Islet precursor cell (in vitro differentiated cells): ENCODE measurements at places on chromosomes 4 and X.

DNA sequence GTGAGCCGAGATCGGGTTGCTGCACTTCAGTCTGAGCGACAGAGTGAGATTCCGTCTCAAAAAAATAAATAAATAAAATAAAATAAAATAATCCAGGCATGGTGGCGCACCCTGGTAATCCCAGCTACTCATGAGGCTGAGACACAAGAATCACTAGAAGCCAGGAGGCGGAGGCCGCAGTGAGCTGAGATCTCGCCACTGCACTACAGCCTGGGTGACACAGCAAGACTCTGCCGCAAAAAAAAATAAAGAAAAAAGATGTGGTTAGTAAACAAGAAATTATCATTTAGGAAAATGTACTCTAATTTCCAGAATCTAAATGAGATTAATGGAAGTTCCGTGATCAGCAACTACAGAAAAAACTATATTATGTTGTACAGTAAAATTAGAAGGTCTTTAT, 14.5 kb upstream of the LRBA start:
- no peak for DNase-seq

GRCh38 chr4:11624370-11624769, 195.7 kb upstream of the HS3ST1 start:
- DNase-seq = no peak

DNA sequence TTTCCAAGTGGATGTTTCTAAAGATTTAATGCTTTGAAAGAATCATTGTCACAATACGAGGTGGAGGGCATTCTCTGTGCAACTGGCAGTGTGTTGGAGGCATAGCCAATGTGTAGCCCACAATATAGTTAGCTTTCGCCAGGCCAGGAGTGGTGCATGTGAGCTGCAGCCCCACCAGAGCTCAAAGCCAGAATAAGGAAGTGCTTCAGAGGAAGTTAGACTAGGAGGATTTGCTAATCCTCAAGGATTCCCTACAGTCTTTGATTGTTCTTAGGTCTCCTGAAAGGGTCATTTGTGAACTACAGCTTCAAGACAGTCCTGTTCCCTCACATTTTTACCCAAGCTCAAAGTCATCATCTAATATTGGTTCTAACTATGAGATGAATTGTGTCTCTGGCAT, 16.4 kb downstream of the TRPC5OS start:
- no peak for DNase-seq

DNA sequence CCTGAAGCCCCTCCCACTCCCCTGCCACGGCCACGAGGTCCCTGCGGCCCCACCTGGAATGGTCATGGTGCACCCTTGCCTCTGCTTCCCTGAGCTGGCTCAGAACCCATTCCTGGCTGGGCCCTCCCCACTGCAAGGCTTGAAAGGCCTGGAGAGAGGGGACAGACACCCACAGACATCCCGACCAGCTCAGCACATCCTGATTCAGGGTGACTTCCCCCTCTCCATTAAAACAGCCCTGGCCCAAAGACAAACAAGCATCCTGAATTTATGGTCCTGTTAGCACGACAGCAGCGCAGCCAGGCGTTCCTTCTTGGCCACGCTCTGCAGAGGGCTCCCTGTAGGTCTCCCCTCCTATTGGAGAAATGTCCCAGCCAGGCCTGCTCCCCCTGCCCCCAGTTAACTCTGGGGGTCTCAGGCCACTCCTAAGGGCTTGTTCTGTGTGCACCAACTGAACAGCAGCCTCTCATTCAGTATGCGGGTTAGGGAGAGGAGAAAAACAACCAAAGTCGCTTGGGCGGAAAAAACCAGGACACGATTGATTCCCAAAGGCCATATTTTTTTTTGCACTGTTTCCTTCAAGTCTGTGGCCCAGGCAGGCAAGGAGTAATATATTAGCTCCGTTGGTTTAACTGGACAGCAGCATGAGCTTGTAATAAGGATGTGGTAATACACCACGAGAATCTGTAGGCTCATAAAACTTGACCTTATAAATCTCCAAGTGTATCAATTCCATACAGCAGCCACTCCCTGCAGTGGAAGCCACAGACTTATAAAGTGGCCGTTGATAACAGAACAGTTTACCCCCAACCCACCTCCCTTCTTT, 106.7 kb upstream of the MSX1 start:
- DNase-seq = no peak

DNA sequence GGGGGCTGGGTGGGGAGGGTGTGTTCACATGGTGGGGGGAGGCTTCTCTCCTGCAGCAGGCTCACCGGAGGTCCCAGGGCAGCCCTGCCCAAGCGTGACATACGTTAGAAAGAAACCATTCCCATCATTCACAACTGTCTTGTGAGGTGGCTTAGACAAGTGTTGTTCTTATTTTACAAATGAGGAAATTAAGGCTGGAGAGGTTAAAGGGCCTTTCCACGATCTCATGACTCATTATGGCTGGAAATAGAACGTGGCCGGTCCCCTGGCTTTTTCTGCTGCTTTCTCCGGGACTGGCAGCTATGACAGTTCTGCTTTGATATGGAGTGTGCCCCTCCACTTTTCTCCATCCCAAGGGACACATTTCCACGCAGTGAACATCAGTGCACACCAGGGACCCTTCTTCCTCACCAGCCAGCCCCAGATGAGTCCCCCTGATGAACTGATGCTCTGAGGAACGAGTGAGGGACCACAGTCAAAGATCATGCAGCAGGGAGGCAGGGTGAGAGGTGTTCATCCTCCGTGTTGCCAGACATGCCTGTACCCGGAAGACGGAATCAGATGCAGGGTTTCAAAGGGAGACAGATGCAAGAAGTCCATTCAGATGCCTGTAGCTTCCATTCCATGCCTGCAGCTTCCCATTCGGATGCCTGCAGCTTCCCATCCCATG, 64.0 kb upstream of the ACSL1 start:
- DNase-seq = no peak

DNA sequence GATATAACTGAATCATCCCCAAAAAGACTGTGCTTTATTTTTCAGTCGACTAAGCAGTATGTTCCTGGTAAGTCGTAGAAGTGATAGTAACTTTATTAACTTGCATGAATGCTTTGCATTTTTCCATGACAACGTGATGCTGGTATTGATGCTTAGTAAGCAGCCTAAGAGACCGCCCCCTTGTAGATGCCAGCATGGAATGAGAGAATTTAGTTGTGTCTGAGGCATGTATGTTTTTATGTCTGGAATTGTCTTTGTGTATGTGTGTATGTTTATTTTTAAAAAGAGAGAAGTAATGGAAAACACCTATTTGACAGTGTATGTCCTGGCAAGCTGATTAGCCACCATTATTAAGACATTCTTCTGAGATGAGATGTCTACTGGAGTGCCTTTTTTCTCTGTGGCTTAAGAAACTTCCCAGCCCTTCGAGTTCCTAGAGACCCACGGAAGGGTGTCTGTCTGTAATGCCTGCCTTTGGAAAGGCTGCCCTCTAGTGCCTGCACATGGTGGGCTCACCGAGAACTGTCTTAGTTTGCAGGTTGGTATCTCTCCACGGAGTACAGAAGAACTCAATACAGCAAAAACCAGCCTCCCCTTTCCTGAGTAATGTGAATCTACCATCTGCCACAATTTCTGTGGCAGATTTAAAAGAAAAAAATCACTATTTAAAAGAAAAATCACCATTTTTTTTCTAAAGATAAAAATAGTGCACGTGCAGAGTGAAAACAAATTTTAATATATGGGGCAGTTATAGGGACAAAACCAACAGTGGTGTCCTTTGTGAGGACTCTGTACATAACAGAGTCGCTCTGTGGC, 85.9 kb downstream of the AASDH start:
- peak; percentile 93 for DNase-seq

DNA sequence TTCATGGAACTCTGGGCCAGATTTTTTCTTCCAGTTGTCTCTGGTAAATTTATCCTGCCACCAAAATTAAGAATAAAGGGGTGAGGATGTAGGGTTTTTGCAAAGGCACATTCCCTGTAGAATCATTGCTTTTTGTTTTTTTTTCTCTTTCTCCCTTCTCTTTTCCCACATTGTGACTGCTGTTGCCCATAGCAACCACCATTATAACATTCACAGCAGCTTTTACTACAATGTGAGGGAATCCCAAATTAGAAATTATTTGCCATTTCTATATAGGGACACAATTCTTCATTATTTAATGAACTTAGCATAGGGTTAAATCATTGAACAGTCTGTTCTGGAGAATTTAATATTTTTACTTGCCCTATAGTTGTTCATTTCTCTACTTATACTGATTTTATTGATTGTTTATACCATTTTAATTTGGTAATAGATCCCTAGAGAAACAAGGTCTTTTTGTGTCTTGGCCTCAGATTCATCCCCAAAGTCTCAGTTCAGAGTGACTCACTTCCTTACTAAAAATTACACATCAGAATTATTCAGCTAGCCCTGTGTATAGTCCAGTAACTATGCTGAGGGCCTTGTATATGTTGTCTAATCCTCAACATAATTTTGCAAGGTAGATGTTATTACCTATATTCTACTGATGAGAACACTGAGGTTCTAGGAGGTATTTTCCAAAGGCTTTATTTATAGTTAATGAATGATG, 80.8 kb upstream of the ANK2 start:
- no peak for DNase-seq

GRCh38 chr4:4521136-4521535, 20.7 kb downstream of the STX18 start:
- no peak for DNase-seq

DNA sequence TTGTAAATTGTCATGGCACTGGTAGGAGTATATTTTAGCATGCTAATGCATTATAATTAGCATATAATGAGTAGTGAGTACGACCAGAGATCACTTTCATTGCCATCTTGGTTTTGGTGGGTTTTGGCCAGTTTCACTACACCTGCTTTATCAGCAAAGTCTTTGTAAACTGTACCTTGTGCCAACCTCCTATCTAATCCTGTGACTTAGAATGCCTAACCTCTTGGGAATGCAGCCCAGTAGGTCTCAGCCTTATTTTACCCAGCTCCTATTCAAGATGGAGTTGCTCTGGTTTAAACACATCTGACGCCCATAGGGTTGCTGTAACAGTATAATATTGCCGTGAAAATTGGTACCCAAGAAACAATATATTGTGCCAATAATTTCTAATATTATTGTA, 159.4 kb downstream of the MAGEB5 start:
- no peak for DNase-seq

DNA sequence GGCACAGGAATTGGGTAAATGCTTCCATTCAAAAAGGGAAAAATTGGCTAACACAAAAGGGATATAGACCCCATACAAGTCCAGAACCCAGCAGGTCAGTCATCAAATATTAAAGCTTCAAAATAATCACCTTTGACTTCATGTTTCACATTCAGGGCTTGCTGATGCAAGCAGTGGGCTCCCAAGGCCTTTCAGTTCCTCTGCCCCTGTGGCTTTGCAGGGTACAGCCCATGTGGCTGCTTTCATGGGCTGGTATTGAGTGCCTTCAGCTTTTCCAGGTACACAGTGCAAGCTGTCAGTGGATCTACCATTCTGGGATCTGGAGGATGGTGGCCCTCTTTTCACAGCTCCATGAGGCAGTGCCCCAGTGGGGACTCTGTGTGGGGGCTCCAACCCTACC, 253.0 kb downstream of the TECRL start:
- no peak for DNase-seq

- peak; percentile 43 for DNase-seq
These were observed 9.2 kb downstream of the PDE6B start for GRCh38 chr4:634599-634985.

DNA sequence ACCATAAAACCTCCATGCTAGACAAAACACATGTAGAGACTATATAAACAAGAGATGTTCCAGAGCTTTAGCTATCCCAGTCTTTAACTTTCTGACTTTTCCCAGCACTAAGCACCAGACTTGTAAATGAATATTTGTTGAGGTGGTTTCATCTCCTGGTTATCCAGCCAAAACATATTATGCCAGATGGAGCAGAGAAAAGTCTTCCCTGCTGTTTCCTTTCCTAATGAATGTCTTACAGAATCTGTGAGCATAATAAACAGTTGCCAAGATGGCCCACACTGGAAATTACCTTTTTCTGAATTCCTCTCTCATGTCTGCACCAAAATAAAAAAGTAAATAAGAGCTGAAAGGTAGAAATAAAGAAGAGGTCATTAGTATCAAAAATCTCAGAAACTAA, 159.2 kb downstream of the TECRL start:
- DNase-seq = no peak
